ENCODE measurements at places on chromosomes 12 and 14.

DNA sequence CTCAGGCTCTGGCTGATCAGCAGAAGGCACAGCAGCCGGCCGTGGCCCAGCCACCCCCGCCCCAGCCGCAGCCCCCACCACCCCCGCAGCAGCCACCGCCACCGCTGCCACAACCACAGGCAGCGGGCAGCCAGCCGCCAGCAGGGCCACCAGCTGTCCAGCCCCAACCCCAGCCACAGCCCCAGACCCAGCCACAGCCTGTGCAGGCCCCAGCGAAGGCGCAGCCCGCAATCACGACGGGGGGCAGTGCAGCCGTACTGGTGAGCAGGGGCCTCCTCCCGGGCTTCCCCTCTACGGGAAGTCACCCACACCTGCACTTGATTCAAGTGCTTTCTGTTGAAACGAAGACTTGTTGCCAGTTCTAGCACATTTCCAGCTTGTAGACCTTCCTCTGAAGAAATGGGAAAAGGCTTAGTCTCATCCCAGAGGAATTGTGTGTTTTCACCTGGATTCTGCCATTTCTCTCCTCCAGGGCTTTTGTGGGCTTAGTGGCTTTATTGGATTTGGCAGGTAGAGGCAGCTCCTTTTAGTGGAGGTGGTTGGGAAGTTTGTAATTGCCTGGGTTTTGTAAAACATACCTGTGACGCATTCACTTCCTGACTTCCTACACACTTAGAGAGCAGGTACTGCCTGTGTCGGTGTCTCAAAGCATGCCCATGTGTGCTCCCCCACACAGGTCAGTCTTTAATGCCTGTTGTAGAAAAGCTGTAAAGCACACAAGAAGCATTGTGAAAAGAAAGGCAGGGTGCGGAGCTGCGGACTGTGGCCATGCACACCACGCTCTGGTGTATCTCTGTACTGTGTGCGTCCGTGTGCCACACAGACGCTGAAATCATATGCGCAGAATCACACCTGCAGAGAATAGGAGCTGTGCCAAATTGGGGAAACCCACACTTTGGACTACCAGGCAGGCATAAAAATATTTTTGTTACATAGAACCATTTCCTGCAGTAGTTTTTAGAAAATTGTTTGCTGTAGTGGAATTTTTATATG is 90.5 kb downstream of the DDX51 start:
- no peak for DNase-seq

GRCh38 chr12:88604646-88605045 is 24.4 kb upstream of the KITLG start:
- no peak for DNase-seq

GRCh38 chr12:95994476-95994875 is 1.7 kb downstream of the HAL start:
- no peak for DNase-seq

DNA sequence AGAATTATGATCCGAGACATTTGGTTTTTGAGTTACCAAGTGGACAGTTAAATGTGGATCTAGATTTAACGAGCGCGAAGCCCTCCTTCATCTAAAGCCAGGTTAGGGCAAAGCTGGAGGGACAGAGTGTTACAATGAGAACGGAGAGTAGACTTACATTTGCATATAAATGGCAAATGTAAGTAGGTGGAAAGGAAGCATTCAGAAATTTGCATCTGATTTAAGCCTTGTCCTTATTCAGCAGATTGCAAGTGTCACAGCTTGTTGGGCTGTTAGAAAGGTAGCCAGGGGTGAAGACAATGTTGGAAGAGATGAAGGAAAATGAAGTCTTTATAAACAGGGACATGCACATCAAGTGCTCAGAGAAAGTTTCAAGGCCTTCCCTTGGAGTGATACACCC is 806.2 kb downstream of the GALC start:
- DNase-seq = no peak

GRCh38 chr14:74935360-74935680 is 12.3 kb upstream of the RPS6KL1 start:
- DNase-seq = no peak

- DNase-seq = no peak
Measured at GRCh38 chr12:102963796-102964195, 6.3 kb downstream of the ASCL1 start.

- peak; percentile 13 for DNase-seq
Measured at GRCh38 chr12:11555743-11556625, 93.5 kb upstream of the ETV6 start.

GRCh38 chr14:74507840-74508239 is 14.3 kb downstream of the ISCA2 start:
- DNase-seq = no peak

- no peak for DNase-seq
Measured at GRCh38 chr14:75995372-75996041, 9.9 kb downstream of the IFT43 start.

DNA sequence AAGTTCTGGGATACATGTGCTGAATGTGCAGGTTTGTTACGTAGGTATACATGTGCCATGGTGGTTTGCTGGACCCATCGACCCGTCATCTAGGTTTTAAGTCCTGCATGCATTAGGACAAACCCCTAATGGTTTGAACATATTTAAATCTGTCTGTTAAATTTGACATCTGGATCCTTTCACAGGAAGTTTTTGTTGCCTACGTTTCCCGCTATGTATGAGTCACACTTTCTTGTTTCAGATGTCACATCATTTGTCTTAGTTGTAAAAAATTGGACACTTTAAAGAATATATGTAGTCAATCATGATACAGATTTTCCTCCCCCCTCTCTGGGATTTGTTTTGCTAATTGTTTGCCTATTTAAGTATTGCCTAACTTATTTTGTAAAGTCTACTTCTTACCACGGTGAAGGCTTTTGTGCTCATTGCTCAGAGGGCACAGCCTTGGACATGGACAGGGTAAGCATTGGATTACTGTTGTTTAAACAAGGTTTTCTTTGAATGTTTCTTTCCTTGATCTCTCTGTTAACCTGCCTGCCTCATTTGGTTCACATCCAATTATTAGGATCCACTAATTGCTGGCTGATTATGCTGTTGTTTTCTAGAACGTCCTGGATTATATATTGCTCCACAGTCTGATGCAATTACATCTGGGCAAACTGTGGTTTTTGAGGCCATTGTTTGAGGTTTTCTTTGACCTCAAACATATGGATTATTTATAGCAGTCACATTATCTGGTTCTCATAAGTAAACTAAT is 1441.4 kb downstream of the AACS start:
- DNase-seq = no peak

- DNase-seq = no peak
Measured at GRCh38 chr12:117126335-117126734, 27.1 kb upstream of the TESC start.

- no peak for DNase-seq
Measured at GRCh38 chr14:63986789-63987533, 134.2 kb downstream of the SYNE2 start.

- peak; percentile 5 for DNase-seq
Measured at GRCh38 chr12:82896979-82897378, 210.3 kb downstream of the TMTC2 start.

GRCh38 chr12:13595536-13596443 is 385.6 kb downstream of the GRIN2B start:
- DNase-seq = no peak

Data from RPMI8226 (cell line).